ENCODE measurements at places on chromosomes 1 and 21.

GRCh38 chr1:58650141-58650540 is 49.7 kb downstream of the MYSM1 start:
- no peak for DNase-seq

GRCh38 chr1:246705368-246705767 is 18.8 kb upstream of the SCCPDH start:
- no peak for DNase-seq

GRCh38 chr1:53681977-53682685 is 56.8 kb downstream of the GLIS1 start:
- peak; percentile 13 for DNase-seq

DNA sequence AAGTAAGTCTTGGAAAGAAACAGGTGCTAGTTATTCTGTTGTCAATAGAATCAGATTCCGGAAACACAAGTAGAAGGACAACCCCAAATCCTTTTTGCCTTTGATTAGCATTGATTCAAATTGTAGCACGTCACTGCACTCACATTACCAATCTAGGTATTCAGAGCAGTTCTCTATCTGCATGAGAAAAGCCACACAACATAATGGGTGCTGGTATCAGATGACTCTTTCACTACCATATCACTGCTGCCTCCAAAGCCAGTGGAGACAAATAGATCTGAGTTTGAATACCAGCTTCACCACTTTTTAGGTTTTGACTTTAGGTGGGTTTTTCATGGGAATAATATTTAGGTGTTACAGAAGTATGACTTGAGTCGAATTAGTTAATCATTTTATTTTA is 38.9 kb downstream of the RTCA start:
- no peak for DNase-seq

- no peak for DNase-seq
Measured at GRCh38 chr1:235304549-235305451, 23.2 kb downstream of the ARID4B start.

DNA sequence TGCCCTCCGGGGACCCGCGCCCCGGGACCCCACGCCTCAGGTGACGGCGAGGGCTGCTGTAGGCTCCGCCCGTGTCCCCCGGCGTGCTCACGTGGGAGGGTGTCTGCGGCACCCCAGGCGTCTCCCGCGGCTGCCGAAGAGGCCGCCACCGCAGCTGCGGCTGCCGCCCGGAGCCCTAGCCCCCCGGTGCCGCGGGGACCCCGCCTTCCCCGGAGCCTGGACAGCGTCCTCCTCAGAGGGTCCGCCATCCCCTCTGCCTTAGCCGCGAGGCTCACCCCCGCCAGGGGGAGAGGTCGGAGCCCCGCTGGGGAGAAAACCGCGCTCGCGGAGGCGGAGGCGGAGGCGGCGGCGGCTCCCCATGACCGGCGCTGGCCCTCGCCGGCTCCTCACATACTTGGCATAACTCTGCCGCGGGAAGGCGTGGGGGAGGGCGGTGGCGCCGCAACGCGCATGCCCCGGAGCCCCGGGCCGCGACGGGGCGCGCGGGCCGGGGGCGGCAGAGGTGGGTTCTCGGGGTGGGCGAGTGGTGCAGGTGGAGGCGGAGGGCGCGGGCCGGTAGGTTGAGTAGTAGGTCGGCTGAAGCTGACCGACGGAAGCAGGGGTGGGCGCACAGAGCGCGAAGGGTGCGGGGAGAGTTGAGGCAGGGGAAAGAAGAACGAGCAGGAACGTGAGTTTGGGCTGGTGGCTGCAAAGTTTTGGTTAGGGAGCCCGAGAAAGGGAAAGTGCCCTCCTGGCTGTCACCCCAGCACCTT is 700 bp upstream of the SYDE2 start:
- peak; percentile 36 for DNase-seq

- DNase-seq = no peak
Measured at GRCh38 chr1:227092069-227092468, 152.0 kb downstream of the COQ8A start.

DNA sequence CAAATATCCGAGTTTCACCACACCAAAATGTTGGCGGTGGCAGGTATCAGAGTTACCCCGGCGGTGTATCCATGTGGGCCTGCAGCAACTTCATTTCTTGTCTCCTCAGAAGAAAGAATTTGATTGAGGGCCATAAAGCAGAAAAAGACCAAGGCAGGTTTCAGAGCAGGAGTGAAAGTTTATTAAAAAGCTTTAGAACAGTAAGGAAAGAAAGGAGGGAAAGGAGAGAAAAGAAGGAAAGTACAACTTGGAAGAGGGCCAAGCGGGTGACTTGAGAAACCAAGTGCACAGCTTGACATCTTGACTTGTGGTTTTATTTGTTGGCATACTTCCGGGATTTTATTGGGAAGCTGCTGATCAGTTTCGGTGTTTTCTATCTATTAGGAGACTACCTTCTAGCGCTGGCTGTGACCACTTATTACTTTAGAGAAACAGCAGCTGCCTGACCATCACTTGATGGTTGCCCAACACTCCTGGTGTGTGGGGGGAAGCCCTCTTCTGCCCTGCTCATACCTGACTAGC is 75.5 kb upstream of the RAB3GAP2 start:
- DNase-seq = no peak

- peak; percentile 26 for DNase-seq
Measured at GRCh38 chr1:109655615-109656519, at the start of gene GSTM4. GSTM4 (plus strand) TSS chr1:109656099; CDS start chr1:109656390, 291 bp downstream.

GRCh38 chr1:207318072-207318619 is 3.3 kb upstream of the CD55 start:
- DNase-seq = no peak

GRCh38 chr1:226748306-226748705 is 9.2 kb upstream of the ITPKB start:
- no peak for DNase-seq

GRCh38 chr1:237341391-237341790 is 299.4 kb downstream of the RYR2 start:
- DNase-seq = no peak

DNA sequence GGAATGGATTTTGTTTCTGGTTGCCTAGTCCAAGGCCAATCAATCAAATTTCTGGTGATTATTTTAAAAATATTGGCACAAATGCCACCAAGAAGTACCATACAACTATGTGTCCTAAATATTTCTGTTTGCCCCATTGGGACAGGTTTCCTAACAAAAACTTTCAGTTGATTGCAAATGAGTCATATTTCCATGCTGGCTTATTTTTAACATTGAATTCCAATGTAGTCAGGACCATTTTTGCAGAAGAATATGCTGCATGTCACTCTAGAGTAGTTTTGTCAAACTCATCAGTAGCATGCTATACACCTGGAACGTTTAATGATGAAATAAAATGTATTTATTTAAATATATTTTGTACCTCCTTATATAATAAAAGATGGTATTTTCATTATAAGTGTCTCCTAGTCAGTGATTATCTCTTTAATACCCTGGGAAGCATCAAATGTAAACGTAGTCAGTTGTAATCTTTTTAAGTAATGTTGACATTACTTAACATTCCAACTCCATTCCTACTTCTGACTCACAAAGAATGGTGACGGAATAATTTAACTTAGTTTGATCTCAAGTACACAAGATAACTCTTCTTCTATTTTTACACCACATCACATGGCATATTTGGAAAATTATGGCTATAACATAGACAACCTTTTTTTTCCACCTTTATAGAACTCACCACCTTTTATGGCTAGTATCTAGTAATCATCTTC is 39.0 kb upstream of the USH2A start:
- DNase-seq = no peak

DNA sequence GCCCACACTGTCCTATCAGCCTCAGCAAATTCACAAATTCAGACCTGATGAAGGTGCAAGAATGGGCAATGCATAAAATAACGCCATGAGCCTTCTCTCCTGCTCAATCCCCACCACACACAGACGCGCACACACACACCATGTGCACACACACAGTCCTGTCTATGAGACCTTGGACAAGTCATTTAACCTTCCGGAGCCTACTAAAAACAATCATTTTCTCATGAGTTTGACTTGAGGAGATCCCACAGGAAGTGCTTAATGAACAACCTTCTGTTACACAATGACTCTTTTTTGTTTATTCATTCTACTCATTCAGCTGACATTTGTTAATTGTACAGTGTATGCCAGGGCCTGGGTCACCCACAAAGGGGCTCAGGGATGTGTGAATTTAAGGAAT is 125.4 kb downstream of the EDEM3 start:
- no peak for DNase-seq

DNA sequence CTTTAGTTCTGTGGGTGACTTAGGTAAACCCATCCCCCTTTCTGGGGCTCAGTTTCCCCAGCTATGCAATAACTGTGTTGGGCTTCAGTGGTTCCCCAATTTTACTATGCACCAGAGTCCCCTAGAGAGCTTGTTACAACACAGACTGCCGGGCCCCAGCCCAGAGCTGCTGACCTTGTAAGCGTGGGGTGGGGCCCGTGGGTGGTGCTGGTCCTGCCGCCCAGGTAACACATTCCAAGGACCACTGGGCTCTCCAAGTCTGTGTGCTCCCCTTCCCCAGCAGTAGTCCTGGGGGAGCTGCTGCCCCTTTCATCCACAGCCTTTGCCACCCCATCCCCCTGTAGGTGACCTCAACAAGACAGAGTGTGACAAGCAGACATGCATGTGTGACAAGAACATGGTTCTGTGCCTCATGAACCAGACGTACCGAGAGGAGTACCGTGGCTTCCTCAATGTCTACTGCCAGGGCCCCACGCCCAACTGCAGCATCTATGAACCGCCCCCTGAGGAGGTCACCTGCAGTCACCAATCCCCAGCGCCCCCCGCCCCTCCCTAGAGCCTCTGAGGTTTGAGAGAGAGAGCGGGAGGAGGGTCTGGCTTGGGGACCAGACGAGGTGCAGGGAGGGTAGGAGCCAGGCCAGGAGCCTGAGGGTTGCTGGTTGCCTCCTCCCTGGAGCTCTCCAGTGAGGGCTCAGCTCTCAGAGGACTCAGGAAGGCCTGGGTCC is 8.9 kb downstream of the PLA2G2F start:
- no peak for DNase-seq

DNA sequence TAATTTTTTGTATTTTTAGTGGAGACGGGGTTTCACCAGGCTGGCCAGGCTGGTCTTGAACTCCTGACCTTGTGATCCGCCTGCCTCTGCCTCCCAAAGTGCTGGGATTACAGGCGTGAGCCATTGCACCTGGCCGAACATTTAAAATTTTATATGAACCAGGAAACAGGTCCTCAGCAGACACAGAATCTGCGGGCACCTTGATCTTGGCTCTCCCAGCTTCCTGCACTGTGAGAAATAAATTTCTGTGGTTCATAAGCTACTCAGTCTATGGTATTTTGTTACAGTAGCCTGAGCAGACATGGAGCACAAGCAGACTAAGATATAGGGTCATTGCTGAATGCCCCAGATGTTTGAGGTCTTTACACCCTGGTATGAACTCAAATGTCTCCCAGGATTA is 23.6 kb upstream of the CTH start:
- DNase-seq = no peak

DNA sequence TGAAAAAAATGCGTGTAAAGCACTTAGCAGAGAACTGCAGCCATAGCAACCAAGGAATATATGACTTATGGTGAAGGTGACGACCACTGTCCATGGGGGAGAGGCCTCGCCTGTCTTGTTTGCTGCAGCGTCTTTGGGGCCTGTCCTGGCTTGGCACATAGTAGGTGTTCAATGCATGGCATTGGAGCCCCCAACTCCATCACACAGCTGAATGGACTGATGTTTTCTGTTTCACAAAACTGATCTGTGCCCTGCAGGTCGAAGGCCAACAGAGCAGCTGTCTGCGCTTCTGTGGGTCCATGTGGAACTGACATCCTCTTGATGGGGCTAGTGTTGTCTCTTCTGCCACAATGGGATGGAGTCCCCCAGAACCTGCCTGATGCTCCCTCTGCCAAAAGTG is 296.0 kb downstream of the PTPRU start:
- no peak for DNase-seq

DNA sequence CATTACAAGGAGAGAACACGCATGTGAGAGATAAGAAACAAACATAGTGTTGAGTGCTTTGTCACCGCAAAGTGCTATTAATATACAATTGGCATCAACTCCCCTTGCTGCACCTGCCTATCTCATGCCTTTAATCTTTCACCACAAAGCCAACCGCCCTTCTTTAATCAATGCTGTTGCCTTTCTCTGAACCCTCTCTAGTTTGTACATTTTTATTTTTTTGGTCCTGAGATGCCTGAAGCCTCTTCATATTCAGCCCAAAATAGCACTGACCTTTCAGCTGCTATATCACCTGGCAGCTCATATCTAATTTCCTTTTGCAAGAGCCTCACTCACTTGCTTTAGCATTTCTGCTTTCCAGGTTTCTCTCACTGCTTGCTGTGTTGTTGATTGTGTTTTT is 504.7 kb downstream of the NUF2 start:
- no peak for DNase-seq

DNA sequence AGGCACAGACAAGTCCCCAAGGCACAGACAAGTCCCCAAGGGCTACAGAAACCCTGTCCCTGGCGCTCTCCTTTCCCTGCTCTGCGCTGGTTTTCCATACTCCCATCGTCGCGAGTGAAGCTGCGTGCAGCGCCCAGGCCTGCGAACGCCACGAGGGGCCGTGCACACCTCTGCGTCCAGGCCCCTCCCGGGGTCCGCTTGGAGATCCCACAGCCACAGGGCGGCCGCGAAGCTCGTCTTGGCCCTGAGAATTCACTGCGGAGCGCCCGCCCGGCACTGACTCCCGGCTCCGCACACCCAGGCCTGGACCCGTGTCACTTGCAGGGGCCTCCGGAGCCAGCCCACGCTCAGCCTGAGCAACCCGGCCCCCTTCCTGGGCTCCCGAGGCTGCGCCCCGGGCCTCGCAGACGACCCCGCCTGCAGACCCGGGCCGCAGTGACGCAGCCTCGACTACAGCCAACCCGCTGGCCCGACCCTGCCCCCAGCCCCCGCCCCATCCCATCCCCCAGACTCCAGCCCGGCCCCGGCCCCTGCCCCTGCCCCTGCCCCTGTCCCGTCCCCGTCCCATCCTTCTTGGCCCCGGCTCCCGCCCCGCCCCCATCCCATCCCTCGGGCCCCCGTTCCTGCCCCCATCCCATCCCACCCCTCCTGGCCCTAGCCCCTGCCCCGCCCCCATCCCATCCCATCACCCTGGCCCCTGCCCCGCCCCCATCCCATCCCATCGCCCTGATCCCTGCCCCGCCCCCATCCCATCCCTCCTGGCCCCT is 841 bp downstream of the POFUT2 start:
- DNase-seq = no peak

DNA sequence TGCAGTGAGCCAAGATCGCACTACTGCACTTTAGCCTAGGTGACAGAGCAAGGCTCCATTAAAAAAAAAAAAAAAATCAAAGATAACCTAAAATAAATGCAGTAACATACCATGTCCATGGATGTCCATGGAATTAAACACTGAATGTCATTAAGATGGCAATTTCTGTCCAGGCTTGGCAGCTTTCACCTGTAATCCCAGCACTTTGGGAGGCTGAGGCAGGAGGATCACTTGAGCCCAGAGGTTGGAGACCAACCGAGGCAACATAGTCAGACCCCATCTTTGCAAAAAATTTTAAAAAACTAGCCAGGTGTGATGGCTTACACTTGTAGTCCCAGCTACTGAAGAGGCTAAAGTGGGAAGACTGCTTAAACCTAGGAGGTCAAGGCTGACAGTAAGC is 100.1 kb downstream of the RUSC1 start:
- no peak for DNase-seq

- no peak for DNase-seq
Measured at GRCh38 chr1:76037324-76037723, 37.2 kb upstream of the ST6GALNAC3 start.

All from stimulated activated CD8-positive, alpha-beta memory T cell treated with anti-CD3 and anti-CD28 coated beads, Interleukin-7, amount 100 ng/mL, for 1 hour (primary cell).